Fibroblast of the aortic adventitia (primary cell): ENCODE measurements at places on chromosomes 1 and 21.

GRCh38 chr1:15310544-15310943 is 63.5 kb downstream of the FHAD1 start:
- DNase-seq = no peak

- DNase-seq = no peak
Measured at GRCh38 chr1:119799003-119799402, 12.3 kb downstream of the REG4 start.

DNA sequence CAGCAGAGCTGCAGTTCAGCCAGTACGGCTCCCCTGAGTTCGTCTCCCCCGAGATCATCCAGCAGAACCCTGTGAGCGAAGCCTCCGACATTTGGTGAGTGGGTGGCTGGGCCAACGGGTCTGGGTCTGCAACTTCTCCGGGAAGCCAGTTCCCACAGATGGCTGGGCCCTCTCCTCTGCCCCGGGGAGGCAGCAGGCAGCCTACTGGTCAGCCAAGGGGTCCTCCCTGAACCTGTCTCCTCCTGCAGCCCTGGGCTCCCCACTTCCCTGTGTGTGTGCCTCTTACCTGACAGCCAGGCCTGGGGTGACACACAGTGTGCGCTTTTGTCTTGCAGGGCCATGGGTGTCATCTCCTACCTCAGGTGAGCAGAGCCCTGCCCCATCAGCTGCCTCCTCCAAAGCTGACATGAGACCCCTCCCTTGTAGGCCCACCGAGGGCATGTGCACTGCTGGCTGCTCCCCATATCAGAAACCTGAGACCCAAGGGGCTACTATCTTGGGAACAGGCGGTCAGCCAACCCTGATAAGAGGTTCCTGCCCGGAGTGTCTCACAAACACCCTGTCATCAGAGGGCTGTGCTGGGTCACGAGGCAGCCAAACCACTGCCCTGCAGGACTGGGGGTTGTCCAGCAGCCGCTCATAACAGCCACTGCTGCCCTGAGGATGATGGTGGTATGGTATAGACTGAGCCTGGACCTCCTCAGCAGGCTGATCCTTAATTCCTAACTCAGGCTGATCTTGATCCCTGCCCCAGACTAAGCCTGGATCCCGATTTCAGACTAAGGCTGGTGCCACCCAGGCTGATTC is 37.6 kb downstream of the TRIM11 start:
- peak; percentile 35 for DNase-seq

GRCh38 chr1:15955552-15955951 is 20.3 kb downstream of the ZBTB17 start:
- no peak for DNase-seq
